Uterus (tissue), 4 donors: ENCODE measurements at places on chromosomes 7 and 10. TPM values are rescaled to one million over a fixed set of nuclear protein-coding genes. Genes with fewer than 3 reads are reported as not detected.

DNA sequence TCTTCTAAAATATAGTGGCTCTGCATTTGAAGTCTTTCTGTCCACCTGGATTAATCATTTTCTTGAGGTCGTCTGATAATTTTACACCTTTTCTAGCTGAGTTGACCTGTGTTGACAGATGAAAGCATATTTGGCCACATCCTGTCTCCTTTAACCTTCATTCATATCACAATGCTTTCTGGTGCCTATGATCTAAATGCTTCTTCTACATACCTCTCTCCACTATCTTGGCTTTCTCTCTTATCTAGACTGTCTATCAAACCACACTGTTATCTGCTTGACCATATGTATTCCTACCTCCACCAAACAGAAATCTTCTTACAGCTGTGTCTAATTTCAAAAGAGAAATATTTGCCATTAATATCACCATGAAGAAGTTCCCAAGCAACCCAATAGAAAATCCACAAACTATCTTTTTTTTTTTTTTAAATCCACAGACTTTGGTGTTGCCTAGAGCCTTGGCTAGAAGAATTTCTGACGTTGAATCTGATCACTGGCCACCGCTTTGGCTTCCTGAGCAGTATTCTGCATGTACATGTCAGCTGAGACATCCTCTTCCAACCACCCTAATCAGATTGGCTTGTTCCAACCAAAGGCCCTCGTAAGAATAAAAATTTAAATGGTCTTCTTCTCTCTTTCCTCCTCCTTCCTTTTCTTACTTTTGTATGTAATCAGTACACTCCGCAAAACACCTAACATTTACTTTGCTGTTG is 66.3 kb upstream of the SP4 start:
- H3K27ac ChIP-seq = no peak overlapping the region
- no peaks in the 10 kb centered on the region for H3K4me1 ChIP-seq

- H3K4me3 ChIP-seq = no peak overlapping the region
- no peak for DNase-seq
- H3K27ac ChIP-seq = no peak overlapping the region
Measured at GRCh38 chr10:75091146-75091545, 20.3 kb upstream of the SAMD8 start.

DNA sequence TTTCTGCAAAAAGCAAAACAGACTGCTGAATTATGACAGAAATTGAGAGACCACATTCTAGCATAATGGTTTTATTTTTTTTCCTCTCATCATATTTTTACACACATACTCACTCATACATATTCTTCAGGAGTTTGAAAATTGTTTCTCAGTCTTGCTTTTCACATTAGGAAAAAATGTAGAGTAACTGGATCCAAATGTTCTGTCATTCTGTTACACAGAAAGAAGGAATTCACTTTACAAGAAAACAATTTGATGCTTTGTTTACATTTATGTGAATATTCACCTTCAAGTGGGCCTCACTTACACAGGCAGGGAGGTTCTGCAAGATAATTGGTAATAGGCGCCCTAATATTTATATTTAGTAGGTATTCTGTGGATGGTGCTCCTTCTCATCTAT is 82.0 kb downstream of the ARL4A start:
- DNase-seq = no peak
- H3K4me3 ChIP-seq = no peak overlapping the region
- H3K27me3 ChIP-seq = no peaks in the 10 kb centered on the region
- no peak overlapping the region for H3K27ac ChIP-seq
- H3K4me1 ChIP-seq = peaks cover 5% of the 10 kb centered on the region

DNA sequence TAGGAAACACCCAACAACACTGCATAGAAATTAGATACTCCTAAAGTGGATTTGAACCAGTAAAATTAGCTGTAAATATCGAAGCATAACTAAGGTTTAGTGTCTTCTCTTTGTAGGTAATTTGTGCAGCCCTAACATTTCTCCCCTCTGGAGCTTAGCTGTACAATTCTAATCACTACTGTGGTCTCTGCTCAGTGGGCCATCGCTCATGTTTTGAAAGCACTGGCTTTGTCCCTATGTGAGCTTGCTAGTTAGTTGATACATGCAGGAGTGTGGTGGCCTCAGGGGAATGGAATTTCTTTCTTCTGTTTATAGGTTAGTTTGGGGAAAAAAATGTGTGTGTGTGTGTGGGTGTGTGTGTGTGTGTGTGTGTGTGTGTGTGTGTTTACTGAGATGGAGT is 373.1 kb downstream of the DPP6 start:
- H3K36me3 ChIP-seq = no peaks in the 10 kb centered on the region
- H3K27me3 ChIP-seq = no peaks in the 10 kb centered on the region
- no peak overlapping the region for H3K27ac ChIP-seq
- H3K4me1 ChIP-seq = no peaks in the 10 kb centered on the region
- no peak overlapping the region for H3K4me3 ChIP-seq

CTTNBP2 gene
- total RNA-seq = 87.9 TPM

CCL24 gene
- not detected for total RNA-seq

DNAH11 gene
- total RNA-seq = 0.26 TPM

DNA sequence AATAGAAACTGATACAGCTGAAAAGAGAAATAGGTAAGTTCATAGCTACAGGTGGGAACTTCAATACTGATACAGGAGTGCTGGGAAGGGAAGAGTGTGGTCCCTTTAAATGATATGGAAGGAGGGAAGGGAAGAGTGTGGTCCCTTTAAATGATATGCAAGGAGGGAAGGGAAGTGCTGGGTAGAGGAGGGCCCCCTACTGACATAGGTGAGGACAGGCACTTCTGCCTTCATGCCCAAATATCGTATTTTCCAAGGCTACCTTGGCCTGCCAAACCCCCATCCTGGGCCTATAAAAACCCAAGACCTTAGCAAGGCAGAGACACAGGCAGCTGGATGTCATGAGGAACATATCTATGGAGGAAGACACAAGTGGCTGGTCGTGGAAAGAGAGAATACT is 92.3 kb downstream of the MAGI2 start:
- no peaks in the 10 kb centered on the region for H3K27me3 ChIP-seq
- no peak overlapping the region for H3K4me3 ChIP-seq
- no peak for DNase-seq

ABI1 gene
- 32.4 TPM for total RNA-seq

DNA sequence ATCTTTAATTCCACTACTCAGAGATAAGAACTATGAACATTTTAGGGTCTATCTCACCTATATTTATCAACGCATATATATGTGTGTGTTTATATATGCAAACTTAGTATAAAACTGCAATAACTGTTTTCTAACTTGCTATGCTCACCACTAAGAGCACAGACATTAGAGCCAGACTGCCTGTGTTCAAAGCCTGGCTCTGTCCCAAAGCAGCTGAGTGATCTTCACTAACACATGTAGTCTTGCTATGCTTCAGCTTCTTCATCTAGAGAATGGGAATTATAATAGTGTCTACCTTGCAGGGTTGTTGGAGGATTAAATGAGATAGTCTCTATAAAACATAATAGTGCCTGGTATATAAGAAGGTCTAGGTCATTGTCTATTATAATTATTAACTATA is 165.5 kb downstream of the MAGI2 start:
- H3K27me3 ChIP-seq = no peaks in the 10 kb centered on the region
- no peak for DNase-seq
- H3K27ac ChIP-seq = no peak overlapping the region

DNA sequence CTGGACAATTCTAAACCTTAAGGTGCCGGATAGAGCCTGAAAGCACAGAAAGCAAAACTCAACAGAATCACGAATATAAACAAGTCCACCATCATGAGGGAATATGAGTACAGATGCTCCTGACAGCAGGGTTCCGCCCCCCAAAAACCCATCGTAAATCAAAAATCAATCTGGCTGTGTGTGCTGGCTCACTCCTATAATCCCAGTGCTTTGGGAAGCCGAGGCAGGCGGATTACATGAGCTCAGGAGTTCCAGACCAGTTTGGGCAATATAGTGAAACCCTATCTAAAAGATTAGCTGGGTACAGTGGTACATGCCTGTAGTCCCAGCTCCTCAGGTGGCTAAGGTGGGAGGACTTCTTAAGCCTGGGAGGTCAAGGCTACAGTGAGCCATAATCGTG is 12.2 kb downstream of the BUD31 start:
- H3K27ac ChIP-seq = no peak overlapping the region
- H3K36me3 ChIP-seq = no peaks in the 10 kb centered on the region

DNA sequence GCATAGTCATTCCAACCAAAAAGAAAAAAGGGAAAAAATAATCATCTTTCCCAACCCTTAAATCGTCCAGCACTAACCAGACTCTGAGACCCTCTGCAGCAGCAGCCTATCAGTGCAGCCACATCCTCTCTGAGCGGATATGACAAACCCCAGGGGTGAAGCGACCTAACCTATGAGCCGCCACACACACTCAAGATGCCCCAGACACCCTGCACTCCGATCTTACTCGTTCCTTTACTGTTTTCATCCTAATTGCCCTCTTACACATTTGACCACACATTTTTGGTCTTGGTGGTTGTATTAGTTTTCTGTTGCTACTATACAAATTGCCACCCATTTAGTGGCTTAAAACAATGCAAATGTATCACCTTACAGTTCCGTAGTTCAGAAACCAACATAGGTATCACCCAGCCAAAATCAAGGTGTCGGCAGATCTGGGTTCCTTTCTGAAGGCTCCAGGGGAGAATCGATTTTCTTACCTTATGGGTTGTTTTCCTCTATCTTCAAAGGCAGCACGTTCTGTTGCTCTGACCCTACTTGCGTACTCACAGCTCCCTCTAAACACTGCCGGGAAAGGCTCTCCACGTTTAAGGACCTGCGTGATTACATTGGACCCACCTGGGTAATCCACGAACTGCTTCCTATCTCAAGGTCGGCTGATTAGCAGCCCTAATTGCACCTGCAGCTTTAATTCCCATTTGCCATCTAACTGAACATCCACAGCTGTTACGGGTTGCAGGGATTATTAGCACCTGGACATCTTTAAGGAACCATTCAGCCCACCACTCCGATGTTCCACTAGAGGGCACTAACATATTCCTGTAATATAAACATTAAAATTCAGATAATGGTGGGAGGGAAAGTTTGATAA is 37.3 kb upstream of the PRSS1 start:
- no peak overlapping the region for H3K27ac ChIP-seq
- H3K36me3 ChIP-seq = no peaks in the 10 kb centered on the region
- H3K27me3 ChIP-seq = no peaks in the 10 kb centered on the region
- no peak for DNase-seq

- H3K27me3 ChIP-seq = no peaks in the 10 kb centered on the region
- H3K36me3 ChIP-seq = no peaks in the 10 kb centered on the region
- H3K4me1 ChIP-seq = no peaks in the 10 kb centered on the region
- no peak for DNase-seq
- no peak overlapping the region for H3K4me3 ChIP-seq
Measured at GRCh38 chr7:27299861-27300260, 57.3 kb downstream of the EVX1 start.

SLC13A4 gene
- total RNA-seq = 0.26 TPM

- no peak overlapping the region for H3K4me3 ChIP-seq
- no peaks in the 10 kb centered on the region for H3K27me3 ChIP-seq
- H3K27ac ChIP-seq = no peak overlapping the region
- no peaks in the 10 kb centered on the region for H3K36me3 ChIP-seq
- H3K4me1 ChIP-seq = no peaks in the 10 kb centered on the region
Measured at GRCh38 chr7:7957513-7957912, 11.1 kb upstream of the GLCCI1 start.

PBLD gene
- total RNA-seq = 14.0 TPM

DNA sequence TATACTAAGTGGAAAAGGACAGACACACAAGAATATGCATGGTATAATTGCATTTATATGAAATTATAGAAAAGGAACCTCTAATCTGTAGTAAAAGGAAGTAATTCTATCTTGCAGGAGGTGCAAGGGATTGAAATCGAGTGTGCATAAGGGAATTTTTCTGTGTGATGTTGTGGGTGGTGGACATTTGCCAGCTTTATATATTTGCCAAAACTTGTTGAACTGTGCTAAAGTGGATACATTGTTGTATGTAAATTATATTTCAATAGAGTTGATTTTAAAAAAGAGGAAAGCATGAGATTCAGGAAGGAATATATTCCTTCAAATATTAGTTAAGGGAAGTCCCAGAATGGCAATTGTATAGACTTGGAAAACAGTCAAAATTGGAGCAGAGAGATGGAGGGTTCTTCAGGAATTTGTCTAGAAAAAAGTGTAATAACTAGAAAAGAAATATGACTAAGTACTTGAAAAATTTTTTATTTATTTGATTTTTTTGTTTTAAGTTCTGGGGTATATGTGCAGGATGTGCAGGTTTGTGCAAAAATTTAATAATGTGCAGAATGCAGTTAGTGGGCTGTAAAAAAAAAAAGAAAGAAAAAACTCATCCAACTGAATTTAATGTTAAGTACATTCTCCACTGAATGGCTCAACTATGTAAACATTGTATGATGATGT is 96.1 kb downstream of the ARL4A start:
- no peak overlapping the region for H3K4me3 ChIP-seq
- no peaks in the 10 kb centered on the region for H3K27me3 ChIP-seq
- no peak for DNase-seq
- no peak overlapping the region for H3K27ac ChIP-seq
- H3K36me3 ChIP-seq = no peaks in the 10 kb centered on the region

SPDYE2 gene
- not detected for total RNA-seq

GRCh38 chr7:28411876-28412662 is at the start of gene CREB5:
CREB5 (plus strand) TSS chr7:28412518; CDS start chr7:28412915, 397 bp downstream.
- no peak within 1 kb of the TSS for H3K27ac ChIP-seq
- peak within 1 kb of the TSS; percentile 57 for H3K4me3 ChIP-seq
- H3K4me1 ChIP-seq = no peaks in the 10 kb centered on the region
- H3K27me3 ChIP-seq = no peaks in the 10 kb centered on the region
